ENCODE measurements at places on chromosomes 11 and 22. TPM values are rescaled to one million over a fixed set of nuclear protein-coding genes. Genes with fewer than 3 reads are reported as not detected.

- H3K36me3 ChIP-seq = no peaks in the 10 kb centered on the region
- H3K27ac ChIP-seq = no peak overlapping the region
- H3K4me3 ChIP-seq = no peak overlapping the region
These were observed 47.9 kb downstream of the CDKN1C start for GRCh38 chr11:2837651-2838050.

DNA sequence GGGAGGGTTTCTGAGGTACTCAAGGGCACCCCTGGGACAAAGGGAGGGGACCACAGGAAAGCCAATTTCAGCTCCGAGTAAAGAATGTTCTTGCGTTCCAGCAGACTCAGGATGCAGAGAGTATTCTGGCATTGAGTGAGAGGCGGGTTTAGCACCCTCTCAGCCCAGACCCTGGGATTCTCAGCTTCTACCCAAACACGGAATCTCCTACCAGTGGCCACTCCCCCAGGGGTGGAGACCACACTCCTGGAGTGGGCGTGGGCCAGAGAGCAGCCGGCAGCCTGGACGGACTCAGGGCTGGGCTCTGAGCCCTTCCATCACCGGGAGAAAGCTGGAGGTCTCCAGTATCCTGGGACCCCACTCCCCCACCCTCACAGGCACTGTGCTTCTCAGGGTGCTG lies 26.1 kb upstream of the TTLL12 start:
- H3K4me1 ChIP-seq = no peaks in the 10 kb centered on the region
- no peak overlapping the region for H3K27ac ChIP-seq
- no peaks in the 10 kb centered on the region for H3K27me3 ChIP-seq

DNA sequence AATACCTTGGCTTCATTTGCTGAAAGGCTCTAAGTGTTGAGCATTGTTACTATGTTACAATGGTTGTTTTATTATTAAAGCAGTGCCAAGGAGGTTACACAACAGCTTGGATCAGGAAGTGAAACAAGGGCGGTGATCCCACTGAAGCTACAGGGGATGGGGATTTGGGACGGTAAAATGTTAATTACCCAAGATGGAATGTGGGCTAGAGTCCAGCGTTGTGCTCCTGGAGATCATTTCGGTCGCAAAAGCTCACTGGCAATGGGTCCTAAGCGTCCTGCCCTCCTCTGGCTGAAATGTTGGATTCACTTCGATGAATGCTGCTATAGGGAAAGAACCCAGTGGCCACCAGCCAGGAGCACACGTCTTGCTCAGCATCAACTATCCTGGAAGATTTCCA lies 48.3 kb downstream of the FAM83F start:
- DNase-seq = no peak
- peaks cover 27% of the 10 kb centered on the region for H3K4me1 ChIP-seq
- peak overlapping the region; percentile 67 for H3K4me3 ChIP-seq

GRCh38 chr11:1655168-1656060 lies 25.8 kb downstream of the KRTAP5-5 start:
- H3K27ac ChIP-seq = no peak overlapping the region
- H3K4me3 ChIP-seq = no peak overlapping the region
- peaks cover 6% of the 10 kb centered on the region for H3K4me1 ChIP-seq
- H3K27me3 ChIP-seq = peaks cover 14% of the 10 kb centered on the region
- no peaks in the 10 kb centered on the region for H3K36me3 ChIP-seq
- peak; percentile 47 for DNase-seq

GRCh38 chr11:7982582-7983119 lies 4.5 kb upstream of the EIF3F start:
- no peak for DNase-seq
- no peak overlapping the region for H3K27ac ChIP-seq
- H3K27me3 ChIP-seq = no peaks in the 10 kb centered on the region
- no peak overlapping the region for H3K4me3 ChIP-seq

GRCh38 chr11:57566905-57567514 lies 462 bp downstream of the UBE2L6 start:
- H3K4me1 ChIP-seq = peaks cover 12% of the 10 kb centered on the region
- DNase-seq = no peak
- peak overlapping the region; percentile 96 for H3K4me3 ChIP-seq
- peak overlapping the region; percentile 89 for H3K27ac ChIP-seq
- H3K36me3 ChIP-seq = no peaks in the 10 kb centered on the region
- H3K27me3 ChIP-seq = no peaks in the 10 kb centered on the region

- no peak overlapping the region for H3K4me3 ChIP-seq
- no peaks in the 10 kb centered on the region for H3K27me3 ChIP-seq
- no peak overlapping the region for H3K27ac ChIP-seq
- no peaks in the 10 kb centered on the region for H3K36me3 ChIP-seq
- no peaks in the 10 kb centered on the region for H3K4me1 ChIP-seq
These were observed 1040.0 kb downstream of the TBC1D22A start for GRCh38 chr22:47802421-47802820.

DNA sequence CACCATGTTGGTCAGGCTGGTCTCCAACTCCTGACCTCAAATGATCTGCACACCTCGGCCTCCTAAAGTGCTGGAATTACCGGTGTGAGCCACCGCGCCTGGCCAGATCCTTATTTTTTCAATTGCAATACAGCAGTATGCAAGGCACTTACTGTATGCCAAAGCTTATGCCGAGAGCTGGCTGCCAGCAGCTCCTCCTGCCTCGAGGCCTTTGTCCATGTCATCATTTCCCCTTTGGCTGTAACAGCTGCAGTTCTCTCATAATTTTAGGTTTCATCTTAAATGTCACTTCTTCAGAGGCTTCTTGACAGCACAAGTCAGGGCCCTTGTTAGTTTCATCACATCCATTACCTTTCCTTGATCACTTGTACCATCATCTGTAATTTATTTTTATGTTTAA lies 1.5 kb upstream of the SREBF2 start:
- H3K36me3 ChIP-seq = peaks cover 3% of the 10 kb centered on the region
- no peaks in the 10 kb centered on the region for H3K27me3 ChIP-seq

DNA sequence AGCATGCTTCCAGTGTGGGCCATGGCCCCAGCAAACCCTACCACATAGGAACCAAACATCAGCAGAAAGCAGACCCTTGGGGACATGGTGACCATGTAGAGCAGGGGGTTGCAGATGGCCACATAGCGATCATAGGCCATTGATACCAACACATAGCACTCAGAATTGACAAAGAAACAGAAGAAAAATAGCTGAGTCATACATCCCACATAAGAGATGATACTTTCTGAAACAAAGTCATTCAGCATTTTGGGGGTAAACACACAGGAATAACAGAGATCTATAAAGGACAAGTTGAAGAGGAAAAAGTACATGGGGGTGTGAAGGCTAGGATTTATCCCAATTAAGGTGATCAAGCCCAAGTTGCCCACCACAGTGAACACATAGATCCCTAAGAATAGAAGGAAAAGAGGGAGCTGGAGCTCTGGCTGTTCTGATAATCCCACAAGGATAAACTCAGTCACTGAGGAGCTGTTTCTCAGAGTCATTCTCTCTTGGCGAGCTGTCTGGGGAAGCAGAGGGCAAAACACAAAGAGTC lies at the start of gene OR8B4:
Gene OR8B4, minus strand, starts transcription at position 488 of the 538 bp plus-strand sequence. Its CDS starts 0 bp downstream, at position 488.
- H3K27ac ChIP-seq = no peak within 1 kb of the TSS
- H3K27me3 ChIP-seq = peaks cover 9% of the 10 kb centered on the region
- no peak for DNase-seq
- no peaks in the 10 kb centered on the region for H3K4me1 ChIP-seq
- H3K4me3 ChIP-seq = no peak within 1 kb of the TSS
- H3K36me3 ChIP-seq = no peaks in the 10 kb centered on the region

DNA sequence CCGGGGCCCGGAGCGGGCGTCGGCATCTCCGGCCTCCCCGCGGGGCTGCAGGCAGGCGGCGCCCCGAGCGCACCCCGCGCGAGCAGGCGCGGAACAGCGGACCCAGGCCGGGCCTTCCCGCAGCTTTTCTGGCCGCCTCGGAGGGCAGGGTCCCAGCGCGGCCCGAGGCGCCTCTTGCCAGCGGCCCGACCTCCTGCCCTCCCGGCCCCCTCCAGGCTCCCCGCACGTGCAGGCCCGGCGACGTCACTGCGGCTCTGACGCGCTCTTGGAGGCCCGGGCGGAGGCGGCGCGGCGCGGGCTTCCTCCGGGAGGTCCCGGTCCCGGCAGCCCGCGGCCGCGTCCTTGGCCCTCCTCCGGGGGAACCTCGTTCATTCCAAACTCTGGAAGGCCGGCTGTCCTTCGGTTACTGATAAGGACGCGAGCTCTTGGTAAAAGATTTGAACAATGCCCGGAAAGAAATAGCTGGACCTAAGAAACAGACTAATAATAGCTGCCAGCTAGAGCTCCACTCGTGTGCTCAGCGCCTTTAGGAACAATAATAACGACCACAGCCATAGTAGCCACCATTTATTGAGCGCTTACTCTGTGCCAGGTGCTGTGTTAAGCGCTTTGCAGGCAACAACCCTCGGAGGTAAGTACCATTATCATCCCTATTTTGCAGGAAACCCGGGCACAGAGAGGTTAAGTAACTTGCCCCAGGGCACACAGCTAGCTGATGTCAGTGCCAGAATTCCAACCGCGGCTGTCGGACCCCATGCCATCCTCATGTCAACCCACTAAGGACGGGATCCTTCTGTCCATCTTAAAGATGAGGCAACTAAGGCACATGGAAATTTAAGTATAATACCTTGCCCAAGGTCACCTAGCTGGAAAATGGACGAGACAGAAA lies 39.1 kb upstream of the CREB3L1 start:
- peak; percentile 89 for DNase-seq
- peaks cover 37% of the 10 kb centered on the region for H3K4me1 ChIP-seq
- H3K27me3 ChIP-seq = no peaks in the 10 kb centered on the region
- H3K36me3 ChIP-seq = no peaks in the 10 kb centered on the region
- peak overlapping the region; percentile 82 for H3K27ac ChIP-seq
- H3K4me3 ChIP-seq = peak overlapping the region; percentile 55

DNA sequence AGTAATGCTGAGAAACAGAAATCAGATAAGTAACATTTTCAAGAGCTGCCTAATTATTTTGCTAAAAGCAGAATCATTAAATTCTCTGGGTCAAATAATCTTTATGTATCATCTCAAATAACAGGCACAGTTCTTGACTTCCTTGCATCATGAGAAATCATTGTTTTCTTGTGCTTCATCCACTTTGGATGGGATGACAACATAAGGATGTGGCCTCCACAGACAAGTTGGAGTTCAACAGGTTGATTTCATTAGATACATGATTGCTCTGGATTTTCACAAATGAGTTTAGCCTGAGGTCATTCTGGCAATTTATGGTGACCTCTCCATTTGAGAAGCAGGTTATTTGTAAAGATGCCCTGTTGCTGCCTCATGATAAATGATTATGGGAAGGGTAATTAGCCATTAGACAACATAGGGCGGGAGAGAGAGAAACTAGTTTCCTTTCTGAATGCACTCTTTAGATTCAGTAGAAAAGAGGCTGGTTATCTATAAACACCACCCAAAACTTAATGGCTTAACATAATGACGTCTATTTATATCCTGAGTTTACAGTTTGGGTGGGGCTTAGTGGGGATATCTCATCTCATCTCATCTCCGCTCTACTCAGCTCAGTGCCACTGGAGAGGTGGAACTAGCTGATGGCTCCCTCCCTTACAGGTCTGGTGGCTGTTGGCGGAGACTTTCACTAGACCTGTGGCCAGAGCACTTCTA lies 35.0 kb upstream of the ADORA2A start:
- no peak for DNase-seq
- H3K36me3 ChIP-seq = peaks cover 22% of the 10 kb centered on the region
- H3K27me3 ChIP-seq = no peaks in the 10 kb centered on the region
- peak overlapping the region; percentile 62 for H3K27ac ChIP-seq
- H3K4me1 ChIP-seq = peaks cover 43% of the 10 kb centered on the region

DNA sequence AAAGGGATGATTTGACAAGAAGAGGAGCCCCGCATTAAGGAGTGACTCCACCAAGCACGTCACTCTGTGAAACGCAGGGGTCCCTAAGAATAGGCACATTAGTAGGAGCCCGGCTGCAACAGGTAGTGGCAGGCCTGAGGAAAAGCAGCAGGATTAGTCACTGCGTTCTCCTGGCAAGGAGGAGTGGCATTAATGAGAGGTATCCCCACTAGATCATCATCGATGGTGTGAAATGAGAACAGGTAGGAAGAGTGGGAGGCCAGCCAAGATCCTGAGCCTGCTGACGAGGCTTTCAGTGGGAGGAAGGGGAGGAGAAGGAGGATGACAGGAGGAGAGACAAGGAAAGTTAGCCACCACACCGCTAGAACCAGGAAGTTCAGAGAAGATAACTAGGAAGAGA lies 38.6 kb downstream of the NRXN2 start:
- H3K4me3 ChIP-seq = no peak overlapping the region
- H3K27me3 ChIP-seq = no peaks in the 10 kb centered on the region
- H3K36me3 ChIP-seq = no peaks in the 10 kb centered on the region
- peaks cover 8% of the 10 kb centered on the region for H3K4me1 ChIP-seq
- DNase-seq = peak; percentile 6
- no peak overlapping the region for H3K27ac ChIP-seq

DNA sequence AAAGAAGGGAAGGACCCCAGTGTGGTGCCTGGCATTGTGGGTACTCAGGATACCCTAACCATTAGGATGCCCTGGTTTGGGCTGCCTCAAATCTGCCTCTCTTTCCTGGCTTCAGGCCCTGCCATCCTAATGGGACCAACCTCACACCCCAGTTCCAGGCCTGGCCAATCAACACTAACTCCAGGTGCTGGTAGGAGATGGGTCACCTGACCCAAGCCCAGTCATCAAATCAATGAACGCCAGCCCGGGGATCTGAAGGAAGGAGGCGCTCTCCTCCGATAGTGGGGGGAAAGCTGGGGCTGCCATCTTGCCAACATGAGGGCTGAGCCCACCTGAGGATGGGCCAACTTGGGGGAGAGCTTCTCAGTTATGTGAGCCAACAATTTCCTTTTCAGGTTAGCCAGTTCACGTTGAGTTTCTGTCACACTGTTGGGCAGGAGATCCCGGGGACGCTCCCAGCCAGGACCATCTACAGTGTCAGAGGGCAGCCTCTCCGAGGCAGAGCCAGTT lies 12.7 kb downstream of the MFNG start:
- peaks cover 16% of the 10 kb centered on the region for H3K36me3 ChIP-seq
- H3K27ac ChIP-seq = no peak overlapping the region
- H3K4me1 ChIP-seq = no peaks in the 10 kb centered on the region
- no peak overlapping the region for H3K4me3 ChIP-seq
- no peaks in the 10 kb centered on the region for H3K27me3 ChIP-seq
- no peak for DNase-seq

GRCh38 chr11:85869781-85870180 lies 14.6 kb downstream of the CCDC83 start:
- DNase-seq = no peak
- H3K27me3 ChIP-seq = no peaks in the 10 kb centered on the region
- no peak overlapping the region for H3K4me3 ChIP-seq
- no peaks in the 10 kb centered on the region for H3K4me1 ChIP-seq
- H3K27ac ChIP-seq = no peak overlapping the region

DNA sequence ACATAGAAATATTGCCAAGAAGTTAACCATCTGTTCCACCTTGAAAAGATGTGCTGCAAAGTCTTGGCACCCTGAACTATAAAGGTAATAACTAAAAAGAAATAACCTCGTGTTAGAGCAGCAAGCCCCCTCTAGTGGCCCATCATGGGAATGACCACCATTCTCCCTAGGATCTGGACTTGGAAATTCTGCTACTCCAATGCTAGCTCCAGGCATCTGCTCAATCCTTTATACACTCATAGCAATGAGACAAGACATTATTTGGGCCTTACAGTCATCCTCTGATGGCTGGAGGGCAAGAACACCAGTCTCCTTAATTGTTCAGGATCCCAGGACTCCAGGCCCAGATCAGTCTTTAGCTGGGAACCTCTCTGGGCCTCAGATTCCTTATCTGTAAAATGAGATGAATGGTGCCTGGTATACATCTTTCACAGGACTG lies 76.0 kb downstream of the CWC15 start:
- H3K4me3 ChIP-seq = no peak overlapping the region
- no peak for DNase-seq
- H3K27me3 ChIP-seq = no peaks in the 10 kb centered on the region

GRCh38 chr22:32733196-32733768 lies 68.2 kb upstream of the TIMP3 start:
- DNase-seq = no peak
- no peak overlapping the region for H3K27ac ChIP-seq
- H3K36me3 ChIP-seq = no peaks in the 10 kb centered on the region
- H3K4me1 ChIP-seq = no peaks in the 10 kb centered on the region
- H3K4me3 ChIP-seq = no peak overlapping the region
- H3K27me3 ChIP-seq = no peaks in the 10 kb centered on the region

The KCNJ11 gene
- 6.3 TPM for total RNA-seq

The GAL gene
- total RNA-seq = not detected

The ADAMTS8 gene
- total RNA-seq = 39.1 TPM

The GNG3 gene
- not detected for total RNA-seq
